ENCODE measurements at places on chromosomes 11 and 22.

DNA sequence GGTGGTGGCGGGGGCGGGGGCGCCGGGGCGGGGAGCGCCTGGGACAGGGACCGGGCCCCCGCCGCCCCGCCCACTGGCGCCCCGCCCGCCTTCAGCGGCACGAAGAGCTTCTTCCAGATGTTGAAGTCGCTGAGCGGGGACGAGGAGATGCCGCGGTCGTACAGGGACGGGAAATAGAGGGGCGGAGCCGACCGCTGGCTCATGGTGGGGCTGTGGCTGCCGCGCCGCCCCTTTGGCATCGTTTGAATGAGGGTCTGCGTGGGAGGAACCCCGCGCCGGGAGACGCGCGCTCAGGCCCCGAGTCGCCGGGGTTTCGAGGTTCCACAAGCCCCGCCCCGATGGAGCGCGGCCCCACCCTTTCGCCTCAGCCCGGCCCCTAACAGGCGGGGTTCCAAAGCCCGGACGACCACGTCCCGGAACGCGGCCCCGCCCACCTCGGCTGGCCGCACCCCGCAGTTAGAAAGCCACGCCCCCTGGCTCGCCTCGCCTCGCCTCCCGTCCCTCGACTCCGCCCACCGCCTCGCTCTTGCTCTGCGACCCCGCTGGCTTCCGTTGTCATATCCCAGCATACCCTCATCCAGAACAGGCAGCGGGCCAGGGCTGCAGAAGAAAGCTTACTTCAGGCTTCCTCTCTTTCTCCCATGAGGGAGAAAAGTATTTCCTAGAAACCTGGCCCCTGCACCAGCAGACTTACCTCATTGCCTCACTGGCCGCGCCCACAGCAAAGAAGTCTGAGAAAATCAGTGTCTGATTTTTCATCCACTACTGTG lies at the start of gene C11orf91:
Gene C11orf91, minus strand, starts transcription at position 325 of the 770 bp plus-strand sequence. Its CDS starts 86 bp downstream, at position 239.
- DNase-seq = peak; percentile 89

DNA sequence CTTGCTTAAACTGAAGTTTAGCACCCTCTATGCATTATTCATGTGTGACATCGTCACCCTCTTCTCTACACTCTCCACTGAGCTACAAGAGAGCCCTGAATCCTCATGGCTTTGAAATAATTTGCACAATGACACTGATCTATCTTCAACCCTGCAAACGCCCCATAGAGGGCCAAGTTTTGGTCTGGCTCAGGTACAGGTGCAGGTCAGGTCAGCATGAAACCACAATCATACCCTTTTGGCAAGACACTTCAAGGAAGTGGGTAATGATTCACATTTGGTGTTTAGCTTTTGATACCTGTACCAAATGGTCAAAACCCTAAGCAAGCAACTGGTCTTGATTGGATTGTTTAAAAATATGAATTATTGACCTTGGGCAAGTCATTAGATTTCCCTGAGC lies 122.2 kb upstream of the CADM1 start:
- no peak for DNase-seq

- DNase-seq = no peak
Observed at GRCh38 chr11:93974759-93975158, 46.4 kb upstream of the HEPHL1 start.

DNA sequence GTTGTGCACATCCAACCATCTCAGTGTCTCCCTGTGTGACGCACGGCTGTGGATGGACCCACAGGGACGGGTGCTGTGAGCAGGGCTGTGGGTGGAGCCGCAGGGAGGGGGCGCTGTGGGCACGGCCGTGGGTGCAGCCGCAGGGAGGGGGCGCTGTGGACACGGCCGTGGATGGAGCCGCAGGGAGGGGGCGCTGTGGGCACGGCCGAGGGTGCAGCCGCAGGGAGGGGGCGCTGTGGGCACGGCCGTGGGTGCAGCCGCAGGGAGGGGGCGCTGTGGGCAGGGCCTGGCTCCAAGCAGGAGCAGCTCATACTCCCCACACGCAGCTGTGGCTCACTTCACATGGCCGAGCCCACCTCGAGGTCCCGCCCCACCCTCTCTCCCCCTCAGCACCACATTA lies 6.0 kb upstream of the MAPK11 start:
- DNase-seq = no peak

DNA sequence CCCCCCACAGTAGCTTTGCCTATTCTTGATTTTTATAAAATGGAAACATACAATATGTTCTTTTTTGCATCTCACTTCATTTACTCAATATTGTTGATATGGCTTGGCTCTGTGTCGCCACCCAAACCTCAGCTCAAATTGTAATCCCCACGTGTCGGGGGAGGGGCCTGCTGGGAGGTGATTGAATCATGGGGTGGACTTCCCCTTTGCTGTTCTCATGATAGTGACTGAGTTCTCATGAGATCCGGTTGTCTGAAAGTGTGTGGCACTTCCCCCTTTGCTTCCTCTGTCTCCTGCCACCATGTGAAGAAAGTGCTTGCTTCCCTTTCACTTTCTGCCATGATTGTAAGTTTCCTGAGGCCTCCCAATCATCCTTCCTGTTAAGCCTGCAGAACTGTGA lies 431.3 kb downstream of the MN1 start:
- DNase-seq = no peak

GRCh38 chr11:58576887-58577471 lies 1.3 kb upstream of the LPXN start:
- no peak for DNase-seq

DNA sequence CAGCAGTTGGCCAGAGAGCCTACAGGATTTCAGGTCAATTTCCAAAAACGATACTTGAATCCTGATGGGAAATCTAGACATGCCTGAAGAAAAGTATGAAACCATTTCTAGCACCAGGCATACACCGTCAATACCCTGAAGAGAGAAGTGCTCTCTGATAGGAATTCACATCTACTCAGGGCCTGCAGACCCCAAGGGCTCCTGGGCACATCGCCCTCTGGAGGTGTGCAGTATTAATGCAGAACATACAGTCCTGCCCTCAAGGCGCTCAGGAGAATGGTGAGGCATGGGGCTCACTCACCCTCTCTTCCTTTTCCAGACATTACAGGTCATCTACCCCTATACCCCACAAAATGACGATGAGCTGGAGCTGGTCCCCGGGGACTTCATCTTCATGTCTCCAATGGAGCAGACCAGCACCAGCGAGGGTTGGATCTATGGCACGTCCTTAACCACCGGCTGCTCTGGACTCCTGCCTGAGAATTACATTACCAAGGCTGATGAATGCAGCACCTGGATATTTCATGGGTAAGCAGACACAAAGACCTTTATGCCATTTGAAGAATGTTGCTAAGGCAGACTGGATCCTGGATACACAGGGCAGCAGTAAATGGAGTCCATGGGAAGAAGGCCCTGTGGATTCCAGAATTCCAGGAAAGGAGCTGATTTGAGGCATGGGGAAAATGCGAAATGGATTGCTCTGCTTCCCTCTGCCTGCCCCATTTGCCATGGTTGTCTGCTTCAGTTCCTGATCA lies 49.3 kb upstream of the CRTAM start:
- DNase-seq = no peak

DNA sequence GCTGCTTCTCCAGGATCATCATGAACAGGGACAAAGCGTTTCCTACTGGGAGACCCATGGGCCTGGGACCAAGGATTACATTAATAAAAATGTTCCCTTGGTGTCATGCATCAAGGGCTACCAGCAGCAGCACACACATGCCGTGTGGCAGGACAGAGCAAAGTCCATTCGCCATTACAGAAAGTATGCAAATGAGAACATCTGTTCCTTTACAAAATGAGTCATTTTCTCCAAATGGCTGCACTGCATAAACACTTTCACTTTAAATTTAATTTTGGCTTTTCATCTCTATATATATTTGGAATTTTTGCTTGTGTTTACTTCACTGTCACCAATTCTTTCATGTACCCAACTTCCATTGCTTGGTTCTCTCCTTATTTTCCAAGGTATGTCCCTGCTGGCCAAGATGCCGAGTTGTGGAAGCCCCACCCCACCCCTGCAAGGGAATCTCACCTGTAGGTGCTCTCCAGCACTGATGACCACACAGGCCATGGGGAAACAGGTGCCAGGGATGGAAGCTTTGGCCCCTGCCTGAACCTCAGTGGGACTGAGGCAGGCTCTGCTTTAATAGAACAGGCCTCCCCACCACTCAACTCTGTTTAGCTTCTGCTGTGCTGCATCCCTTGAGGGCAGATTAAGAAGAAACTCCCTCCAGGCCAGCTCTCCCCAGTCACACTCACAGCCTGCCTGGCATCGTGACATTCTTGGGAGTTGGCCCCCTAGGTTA lies 15.6 kb upstream of the GNAZ start:
- no peak for DNase-seq

DNA sequence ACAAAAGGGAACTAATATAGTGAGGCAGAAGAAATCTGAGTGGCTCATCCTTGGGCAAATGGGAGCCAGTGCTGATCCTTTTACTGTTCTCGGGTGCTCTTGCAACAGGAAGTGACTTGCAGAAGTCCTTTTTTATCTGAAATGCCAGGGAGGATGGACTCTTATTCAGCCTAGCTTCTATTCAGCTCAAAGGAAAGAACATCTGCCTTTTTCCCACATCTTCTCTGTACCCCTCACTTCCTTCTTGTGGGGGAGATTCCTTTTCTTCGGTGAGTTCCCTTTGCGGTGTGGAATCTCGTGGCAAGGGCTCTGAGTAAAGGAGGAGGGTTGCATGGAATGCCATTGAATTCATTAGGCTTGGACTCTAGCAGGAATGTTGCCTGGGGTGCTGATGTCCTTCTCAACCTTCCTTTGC lies 76.2 kb downstream of the ZBTB16 start:
- DNase-seq = no peak

DNA sequence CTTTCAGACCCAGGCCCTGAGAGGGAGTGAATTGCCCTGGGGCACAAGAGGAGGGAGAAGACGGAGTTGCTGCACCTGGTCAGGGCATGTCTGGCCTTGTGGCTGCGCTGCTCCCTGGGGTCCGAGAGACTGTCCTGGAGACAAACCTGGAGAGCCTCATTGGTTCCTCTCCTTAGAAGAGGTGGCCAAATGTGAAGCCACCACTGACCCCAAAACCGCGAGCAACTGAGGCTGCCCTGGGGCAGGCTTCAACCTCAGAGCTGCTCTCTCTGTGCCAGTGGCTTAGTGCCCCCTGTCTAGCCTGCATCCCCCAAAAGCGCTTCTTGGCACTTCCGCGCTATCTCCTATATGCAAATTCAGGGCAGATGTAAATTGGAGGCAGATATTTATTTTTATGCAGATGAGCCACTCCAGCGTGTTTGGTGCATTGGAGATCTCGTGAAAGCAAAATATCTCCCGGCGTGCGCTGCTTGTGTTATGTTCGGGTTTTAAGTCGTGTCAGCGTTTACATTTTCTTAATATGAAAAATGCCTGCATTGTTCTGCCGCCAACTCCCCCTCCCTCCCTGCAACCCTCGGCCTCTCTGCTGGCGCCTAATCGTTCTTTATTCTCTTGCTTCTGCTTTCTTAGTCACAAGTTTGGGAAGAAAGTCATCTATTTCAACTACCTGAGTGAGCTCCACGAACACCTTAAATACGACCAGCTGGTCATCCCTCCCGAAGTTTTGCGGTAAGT lies 69.5 kb downstream of the ARHGAP8 start:
- no peak for DNase-seq

Measured in activated CD4-positive, alpha-beta T cell treated with anti-CD3 and anti-CD28 coated beads, Interleukin-2, amount 50 U/mL, for 24 hours (primary cell).